GF-D8 (cell line): ENCODE measurements at places on chromosomes 5 and 9.

DNA sequence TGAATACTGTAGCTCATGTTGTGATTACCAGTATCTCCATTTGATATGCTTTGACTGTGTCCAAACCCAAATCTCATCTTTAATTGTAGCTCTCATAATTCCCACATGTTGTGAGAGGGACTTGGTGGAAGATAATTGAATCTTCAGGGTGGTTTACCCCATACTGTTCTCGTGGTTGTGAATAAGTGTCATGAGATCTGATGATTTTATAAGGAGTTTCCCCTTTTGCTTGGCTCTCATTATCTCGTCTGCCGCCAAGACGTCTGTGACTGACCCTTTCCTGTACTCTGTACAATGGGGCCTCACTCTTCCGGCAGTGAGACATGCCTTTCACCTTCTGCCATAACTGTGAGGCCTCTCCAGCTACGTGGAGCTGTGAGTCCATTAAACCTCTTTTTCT lies 59.3 kb downstream of the TRIO start:
- peak; percentile 70 for DNase-seq

- no peak for DNase-seq
Observed at GRCh38 chr5:83007755-83008154, 69.4 kb downstream of the TMEM167A start.

DNA sequence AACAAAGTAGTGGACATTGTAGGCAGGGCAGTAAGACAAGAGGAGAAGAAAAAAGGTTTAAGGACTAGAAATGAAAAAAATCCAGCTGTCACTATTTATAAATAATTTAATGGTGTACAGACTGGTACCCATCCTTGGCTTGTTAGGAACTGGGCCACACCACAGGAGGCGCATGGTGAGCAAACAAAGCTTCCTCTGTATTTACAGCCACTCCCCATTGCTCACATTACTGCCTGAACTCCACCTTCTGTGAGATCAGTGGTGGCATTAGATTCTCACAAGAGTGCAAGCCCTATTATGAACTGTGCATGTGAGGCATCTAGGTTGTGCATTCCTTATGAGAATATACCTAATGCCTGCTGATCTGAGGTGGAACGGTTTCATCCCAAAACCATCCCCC lies 62.6 kb upstream of the DMAC1 start:
- no peak for DNase-seq

- no peak for DNase-seq
Observed at GRCh38 chr5:80867233-80867632, 92.9 kb upstream of the RASGRF2 start.

DNA sequence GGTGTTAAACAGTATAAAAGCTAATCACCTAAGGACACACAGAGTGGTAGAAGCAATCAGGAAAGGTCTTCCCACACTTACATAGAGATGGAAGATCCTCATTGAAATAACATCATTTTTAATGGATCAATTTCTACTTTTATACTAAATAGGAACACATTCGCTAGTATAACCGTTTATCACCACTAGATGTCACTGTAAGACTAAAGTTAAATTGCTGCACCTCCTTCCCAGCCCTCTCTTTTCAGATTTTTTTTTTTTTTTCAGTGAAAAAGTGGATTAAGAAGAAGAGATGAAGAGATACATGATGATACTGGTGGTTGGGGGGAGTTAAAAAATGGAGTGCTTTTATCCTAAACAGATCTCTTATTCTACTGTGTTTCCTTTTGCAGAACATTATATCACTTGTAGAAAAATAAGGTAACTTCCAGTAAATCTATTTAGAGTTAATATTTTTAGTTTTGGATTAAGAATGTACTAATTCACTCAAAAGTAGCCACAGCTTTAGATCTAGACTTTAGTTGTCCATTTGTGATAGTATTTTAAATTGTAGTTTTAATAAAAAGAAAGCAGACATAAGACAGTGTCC lies 116.9 kb upstream of the ARRDC3 start:
- no peak for DNase-seq
